ENCODE measurements at places on chromosomes 13 and 19. TPM values are rescaled to one million over a fixed set of nuclear protein-coding genes. Genes with fewer than 3 reads are reported as not detected.

CGB3 gene
- total RNA-seq = not detected

ZNF541 gene
- not detected for total RNA-seq

GRCh38 chr13:39784347-39784746 lies 128.9 kb downstream of the COG6 start:
- H3K36me3 ChIP-seq = no peaks in the 10 kb centered on the region
- no peak overlapping the region for H3K4me3 ChIP-seq
- no peak for DNase-seq
- H3K4me1 ChIP-seq = no peaks in the 10 kb centered on the region
- no peaks in the 10 kb centered on the region for H3K27me3 ChIP-seq

- no peak overlapping the region for H3K4me3 ChIP-seq
- H3K27ac ChIP-seq = peak overlapping the region; percentile 88
- DNase-seq = no peak
Observed at GRCh38 chr13:25980255-25980654, 71.6 kb downstream of the SHISA2 start.

DNA sequence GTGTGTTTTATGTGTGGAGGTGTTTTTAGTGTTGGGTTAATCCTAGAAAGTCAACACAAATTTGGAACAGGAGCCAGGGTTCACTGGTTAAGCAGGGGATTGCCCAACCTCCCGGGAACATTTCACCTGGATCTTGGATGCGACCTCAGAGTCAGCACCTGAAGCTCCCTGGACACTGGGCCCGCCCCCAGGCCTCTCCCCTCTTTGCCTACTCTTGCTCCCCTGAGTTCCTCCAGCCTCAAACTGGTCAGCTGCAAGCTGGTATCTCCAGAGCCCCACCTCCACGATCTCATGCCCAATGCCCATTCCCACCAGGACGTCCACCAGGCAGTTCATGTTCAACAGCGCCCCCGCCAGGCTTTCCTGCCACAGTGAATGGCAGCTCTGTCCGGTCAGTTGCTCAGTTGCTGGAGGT lies 9.7 kb downstream of the HSD17B14 start:
- no peak overlapping the region for H3K4me3 ChIP-seq
- H3K27me3 ChIP-seq = no peaks in the 10 kb centered on the region
- H3K4me1 ChIP-seq = peaks cover 9% of the 10 kb centered on the region
- H3K36me3 ChIP-seq = no peaks in the 10 kb centered on the region

VSTM1 gene
- not detected for total RNA-seq

DNA sequence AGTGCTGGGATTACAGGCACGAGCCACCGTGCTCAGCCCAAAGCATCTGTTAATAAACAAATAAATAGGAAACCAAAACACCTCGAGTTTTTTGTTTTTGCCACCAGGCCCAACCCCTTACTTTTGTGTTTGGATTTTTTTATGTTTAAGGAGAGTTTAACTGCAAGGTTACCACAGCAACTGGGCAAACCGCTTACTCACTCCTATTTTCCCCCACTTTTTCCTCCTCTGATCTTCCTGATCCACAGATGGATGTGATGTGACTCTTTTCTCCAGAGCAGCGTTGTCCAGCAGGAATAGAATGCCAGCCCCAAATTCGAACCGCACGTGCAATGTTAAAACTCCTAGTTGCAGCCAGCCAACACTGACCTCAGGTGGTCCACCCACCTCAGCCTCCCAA lies 2.1 kb upstream of the PNMA8B start:
- H3K36me3 ChIP-seq = no peaks in the 10 kb centered on the region
- H3K27ac ChIP-seq = no peak overlapping the region
- H3K4me3 ChIP-seq = no peak overlapping the region
- no peaks in the 10 kb centered on the region for H3K4me1 ChIP-seq
- no peak for DNase-seq
- no peaks in the 10 kb centered on the region for H3K27me3 ChIP-seq

DNA sequence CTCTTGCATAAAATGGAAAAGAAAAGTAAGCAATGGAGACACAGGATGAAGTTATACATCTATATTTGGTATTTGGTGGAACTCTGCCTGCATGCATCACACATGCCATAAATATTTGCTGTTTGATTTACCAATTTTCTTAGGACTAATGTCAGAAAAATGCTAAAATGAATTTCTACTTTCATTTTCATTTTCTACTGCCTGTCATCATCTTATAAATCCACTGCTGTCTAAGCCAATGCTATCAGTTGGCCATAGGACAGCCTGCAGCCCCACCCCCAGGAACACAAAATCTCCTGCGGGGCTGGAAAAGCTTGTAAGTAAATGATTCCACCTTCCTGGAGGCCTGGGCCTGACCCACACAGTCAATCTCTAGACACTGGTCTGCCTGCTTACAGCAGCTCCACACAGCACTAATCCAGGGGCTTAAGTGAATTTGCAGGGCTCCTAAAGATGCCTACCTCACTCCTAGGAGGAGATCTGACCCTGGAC lies 122.0 kb downstream of the ENOX1 start:
- H3K4me3 ChIP-seq = no peak overlapping the region
- H3K36me3 ChIP-seq = no peaks in the 10 kb centered on the region
- no peak overlapping the region for H3K27ac ChIP-seq
- H3K4me1 ChIP-seq = peaks cover 61% of the 10 kb centered on the region
- DNase-seq = peak; percentile 65
- H3K27me3 ChIP-seq = no peaks in the 10 kb centered on the region

DNA sequence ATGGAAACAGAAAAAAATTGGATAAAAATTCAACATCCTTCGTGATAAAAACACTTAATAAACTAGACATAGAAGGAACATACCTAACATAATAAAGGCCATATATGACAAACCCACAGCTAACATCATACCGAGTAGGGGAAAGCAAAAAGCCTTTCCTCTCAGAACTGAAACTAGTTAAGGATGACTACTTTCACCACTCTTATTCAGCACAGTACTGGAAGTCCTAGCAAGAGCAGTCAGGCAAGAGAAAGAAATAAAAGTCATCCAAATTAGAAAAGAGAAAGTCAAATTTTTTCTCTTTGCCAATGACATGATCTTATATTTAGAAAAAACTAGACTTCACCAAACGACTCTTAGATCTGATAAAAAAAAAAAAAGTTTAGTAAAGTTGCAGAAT lies 25.8 kb upstream of the SLC7A9 start:
- H3K36me3 ChIP-seq = no peaks in the 10 kb centered on the region
- no peak overlapping the region for H3K4me3 ChIP-seq
- no peak overlapping the region for H3K27ac ChIP-seq
- no peak for DNase-seq
- H3K27me3 ChIP-seq = no peaks in the 10 kb centered on the region

DNA sequence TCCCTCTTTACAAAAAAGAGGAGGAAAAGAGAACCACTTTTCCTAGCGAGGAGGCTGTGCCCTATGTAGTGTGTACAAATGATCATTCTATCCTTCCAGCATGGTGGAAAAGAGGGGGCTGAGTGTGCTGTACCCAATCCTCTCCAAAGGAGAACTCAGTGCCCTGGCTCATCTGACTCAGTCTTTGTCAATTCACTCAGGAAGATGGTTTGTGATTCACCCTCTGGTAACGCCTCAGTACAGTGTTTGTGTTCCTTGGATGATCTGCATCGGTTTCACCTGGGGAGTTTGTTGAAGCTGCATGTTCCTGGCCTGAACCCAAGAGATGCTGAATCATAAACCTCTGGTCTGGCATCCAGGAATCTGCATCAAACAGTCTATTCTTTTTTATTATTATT lies 18.3 kb upstream of the ENOX1 start:
- no peaks in the 10 kb centered on the region for H3K27me3 ChIP-seq
- no peaks in the 10 kb centered on the region for H3K36me3 ChIP-seq
- no peak for DNase-seq
- peaks cover 20% of the 10 kb centered on the region for H3K4me1 ChIP-seq
- H3K4me3 ChIP-seq = no peak overlapping the region
- no peak overlapping the region for H3K27ac ChIP-seq

- H3K4me3 ChIP-seq = no peak overlapping the region
- no peaks in the 10 kb centered on the region for H3K4me1 ChIP-seq
- H3K27me3 ChIP-seq = no peaks in the 10 kb centered on the region
- no peak overlapping the region for H3K27ac ChIP-seq
- DNase-seq = no peak
- no peaks in the 10 kb centered on the region for H3K36me3 ChIP-seq
Observed at GRCh38 chr13:98889419-98890085, 88.3 kb downstream of the DOCK9 start.

ICAM4 gene
- 9.0 TPM for total RNA-seq

DNA sequence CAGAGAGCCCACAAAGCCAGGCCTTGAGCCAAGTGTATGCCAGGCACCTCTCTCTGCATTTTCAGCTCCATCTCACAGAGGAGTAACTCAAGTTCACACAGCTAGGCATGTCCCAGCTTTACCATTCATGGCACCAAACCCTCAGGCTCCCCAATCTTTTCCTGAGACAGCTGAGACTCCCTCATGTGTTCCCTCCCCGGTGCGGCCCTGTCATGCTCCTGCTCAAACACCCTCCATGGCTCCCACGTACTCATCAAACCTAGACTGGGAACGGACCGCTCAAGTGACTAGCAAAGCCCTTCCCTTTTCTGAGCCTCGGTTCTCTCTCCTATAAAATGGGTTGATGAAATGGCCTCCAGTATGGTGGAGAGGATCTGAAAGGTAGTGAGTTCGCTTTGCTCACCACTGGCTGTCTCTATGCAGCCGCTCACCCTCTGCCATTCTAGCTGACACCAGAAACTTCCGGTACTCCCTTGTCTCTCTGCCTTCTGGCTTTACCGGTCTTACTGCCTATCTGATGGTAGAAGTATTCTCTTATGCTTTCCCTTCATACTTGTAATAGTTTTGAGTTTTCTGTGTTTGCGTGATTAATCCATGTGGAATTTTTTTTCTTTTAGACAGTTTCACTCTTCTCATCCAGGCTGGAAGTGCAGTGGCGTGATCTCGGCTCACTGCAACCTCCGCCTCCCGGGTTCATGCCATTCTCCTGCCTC lies 7.8 kb upstream of the SLC44A2 start:
- H3K4me3 ChIP-seq = no peak overlapping the region
- no peak for DNase-seq
- H3K36me3 ChIP-seq = no peaks in the 10 kb centered on the region
- no peaks in the 10 kb centered on the region for H3K27me3 ChIP-seq
- H3K27ac ChIP-seq = peak overlapping the region; percentile 73

ZNF420 gene
- 3.2 TPM for total RNA-seq

NAXD gene
- 48.8 TPM for total RNA-seq
